ENCODE measurements at places on chromosomes 3 and 15. TPM values are rescaled to one million over a fixed set of nuclear protein-coding genes. Genes with fewer than 3 reads are reported as not detected.

The GLT8D1 gene
- 62.4 TPM for total RNA-seq

DNA sequence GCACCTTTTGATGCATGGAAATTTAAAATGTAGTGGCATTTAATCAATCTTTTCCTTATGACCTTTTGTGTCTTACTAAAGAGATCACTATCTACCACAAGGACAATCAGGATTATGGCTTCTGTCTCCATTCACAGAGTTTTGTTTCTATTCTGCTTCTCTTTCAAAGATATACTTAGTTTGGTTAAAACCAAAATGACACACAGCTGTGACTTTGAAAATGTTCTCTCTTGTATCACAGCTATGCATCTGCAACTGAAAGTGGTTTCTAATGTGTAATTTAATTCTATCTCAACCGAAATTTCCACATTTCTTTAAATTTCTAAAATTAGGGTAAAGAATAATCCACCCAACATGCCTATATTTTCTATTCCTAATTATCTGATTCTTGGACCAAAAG is 27.7 kb downstream of the HLTF start:
- no peak for DNase-seq

- DNase-seq = no peak
Observed at GRCh38 chr15:47773143-47773542, 55.8 kb downstream of the SEMA6D start.

GRCh38 chr15:63715818-63716217 is 117.9 kb downstream of the HERC1 start:
- no peak for DNase-seq

The GATA2 gene
- total RNA-seq = 7.5 TPM

The SYNM gene
- total RNA-seq = 9.3 TPM

- peak; percentile 36 for DNase-seq
Observed at GRCh38 chr3:102069211-102069662, 219.9 kb downstream of the NFKBIZ start.

The HTD2 gene
- total RNA-seq = 18.8 TPM

DNA sequence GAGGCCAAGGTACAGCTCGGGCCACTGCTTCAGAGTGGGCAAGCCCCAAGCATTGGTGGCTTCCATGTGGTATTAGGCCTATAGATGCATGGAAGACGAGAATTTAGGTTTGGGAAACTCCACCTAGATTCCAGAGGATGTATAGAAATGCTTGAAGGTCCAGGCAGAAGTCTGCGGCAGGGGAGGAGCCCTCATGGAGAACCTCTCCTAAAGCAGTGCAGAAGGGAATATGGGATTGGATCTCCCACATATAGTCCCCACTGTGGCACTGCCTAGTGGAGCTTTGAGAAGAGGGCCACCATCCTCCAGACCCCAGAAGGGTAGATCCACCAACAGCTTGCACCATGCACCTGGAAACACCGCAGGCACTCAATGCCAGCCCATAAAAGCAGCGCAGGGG is 48.1 kb upstream of the XXYLT1 start:
- DNase-seq = no peak

DNA sequence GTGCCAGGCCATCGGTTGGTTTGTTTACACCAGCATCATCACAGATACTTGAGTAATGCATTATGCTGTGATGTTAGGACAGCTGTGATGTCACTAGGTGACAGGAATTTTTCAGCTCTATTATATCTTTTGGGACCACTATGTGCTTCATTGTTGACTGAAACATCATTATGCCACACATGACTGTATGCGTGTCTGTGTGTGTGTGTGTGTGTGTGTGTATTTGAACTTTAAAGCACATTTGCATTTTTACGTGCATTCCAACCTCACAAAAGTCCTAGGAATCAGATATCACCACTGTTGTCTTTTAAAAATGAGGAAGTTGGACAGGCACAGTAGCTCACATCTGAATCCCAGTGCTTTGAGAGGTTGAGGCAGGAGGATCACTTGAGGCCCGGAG is 223.0 kb downstream of the TBL1XR1 start:
- no peak for DNase-seq

- DNase-seq = no peak
Observed at GRCh38 chr3:21599890-21600289, 151.1 kb downstream of the ZNF385D start.

DNA sequence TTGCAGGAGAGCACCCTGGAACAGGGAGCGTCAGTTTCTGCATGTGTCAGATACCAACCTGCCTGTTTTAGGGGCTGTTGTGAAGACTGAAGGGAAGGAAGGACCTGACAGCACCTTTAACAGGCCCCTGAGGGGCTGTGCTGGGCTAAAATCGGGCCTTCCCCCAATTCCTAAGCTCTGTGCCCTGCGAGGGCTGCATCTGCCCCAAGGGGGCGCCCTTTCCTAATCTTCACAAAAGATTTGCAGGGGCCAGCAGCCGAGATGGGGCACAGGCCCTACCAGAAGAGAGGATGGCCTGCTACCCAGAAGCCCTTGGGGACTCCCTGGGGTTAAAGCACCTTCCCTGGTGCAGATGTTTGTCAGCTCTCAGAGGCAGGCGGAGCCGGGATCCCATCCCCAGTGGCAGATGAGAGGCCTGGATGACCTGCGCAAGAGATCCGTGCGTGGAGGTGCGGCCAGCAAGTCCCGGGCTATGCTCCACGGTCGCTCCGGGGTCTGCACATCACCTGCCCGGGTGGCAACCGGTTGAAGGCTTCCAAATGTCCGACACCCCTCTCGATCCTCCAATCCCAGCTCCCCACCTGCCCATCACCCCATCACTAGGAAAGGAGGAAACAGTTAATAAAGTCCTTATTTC is 53.6 kb downstream of the RHCG start:
- DNase-seq = peak; percentile 48

DNA sequence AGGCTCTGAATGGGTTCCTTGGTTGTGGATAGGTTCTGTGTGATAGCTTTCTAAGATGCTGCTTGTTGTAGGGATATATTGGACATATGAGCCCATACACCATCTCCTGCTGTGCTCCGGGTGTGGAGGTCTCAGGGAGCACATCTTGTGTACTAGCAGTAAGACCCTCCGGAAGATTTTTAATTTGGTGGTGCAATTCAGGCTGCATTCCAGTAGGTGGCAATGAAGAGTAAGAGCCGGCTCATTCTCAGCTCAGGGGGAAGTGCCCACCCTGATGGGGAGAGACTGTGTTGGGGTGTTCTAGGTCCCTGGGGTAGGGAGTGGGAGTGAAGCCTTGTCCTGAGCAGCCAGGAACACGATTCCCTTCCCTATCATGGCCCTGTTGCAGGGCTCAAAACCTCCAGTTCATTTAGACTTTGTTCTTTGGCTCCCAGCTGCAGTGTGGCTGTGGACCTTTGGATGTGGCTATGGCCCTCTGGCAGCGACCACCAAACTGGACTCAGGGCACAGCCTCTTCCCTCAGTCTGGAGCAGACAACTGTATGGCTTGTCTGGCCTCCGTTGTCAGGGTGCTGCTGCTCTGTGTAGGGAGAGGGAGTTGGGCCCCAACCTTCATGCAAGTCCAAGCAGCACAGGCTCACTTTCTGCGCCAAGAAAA is 104.7 kb downstream of the UNC13C start:
- no peak for DNase-seq

GRCh38 chr15:63502137-63502766 is 2.1 kb upstream of the USP3 start:
- DNase-seq = no peak

GRCh38 chr15:98405013-98405412 is 243.3 kb upstream of the IGF1R start:
- no peak for DNase-seq

- no peak for DNase-seq
Observed at GRCh38 chr3:111473550-111473949, 68.4 kb upstream of the CD96 start.

DNA sequence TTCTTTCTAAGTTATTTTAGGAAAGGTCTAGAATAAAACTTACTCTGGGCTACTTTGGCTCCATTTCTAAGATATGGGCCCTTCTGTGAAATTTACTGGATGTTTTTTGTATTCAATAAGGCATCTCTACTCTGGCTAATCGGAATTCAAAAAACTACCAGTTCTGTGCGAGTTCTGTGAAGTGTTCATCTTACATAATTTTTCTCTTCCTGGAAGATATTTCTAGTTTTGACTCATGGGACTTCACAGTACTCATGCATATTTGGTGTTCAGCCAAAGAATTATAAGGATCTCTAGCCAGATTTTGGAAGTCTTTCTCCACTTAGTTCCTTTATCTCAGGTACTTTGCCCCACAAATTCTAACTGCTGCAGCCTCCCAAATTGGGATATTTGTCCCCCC is 46.4 kb upstream of the MBNL1 start:
- DNase-seq = no peak

The STRA6 gene
- 30.8 TPM for total RNA-seq

DNA sequence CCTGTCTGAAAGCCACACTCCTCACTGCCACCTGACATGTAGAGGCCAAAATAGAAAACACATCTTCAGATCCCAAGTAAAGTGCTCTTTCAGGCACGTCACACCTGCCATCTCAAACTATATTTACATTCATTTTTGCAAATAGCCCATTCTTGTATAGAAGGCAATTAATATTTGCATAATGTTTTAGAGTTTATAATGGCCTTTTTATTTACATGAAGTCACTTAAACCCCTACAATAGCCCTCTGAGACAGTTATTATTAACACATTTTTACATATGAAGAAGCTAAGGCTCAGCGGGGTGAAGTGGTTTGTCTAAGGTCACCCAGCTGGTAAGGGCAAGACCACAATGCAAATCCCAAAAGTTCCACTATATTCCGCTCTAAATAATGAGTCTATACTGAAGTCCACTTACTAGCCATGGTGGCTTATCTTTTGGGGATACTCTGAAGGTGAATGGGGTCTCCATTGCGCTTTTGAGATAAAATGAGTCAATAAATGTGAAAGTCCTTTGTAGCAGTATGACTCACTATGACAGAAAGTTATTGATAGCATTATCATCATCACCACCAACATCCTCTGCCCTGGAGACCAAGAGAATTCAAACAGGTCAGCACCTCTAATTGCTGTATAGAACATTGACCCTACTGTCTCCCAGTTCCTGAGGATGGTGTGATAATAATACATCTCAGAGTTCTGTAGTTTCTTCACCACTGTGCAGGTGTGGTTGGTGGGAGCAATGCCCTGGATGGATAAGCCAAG is 155.9 kb upstream of the BCL6 start:
- no peak for DNase-seq

DNA sequence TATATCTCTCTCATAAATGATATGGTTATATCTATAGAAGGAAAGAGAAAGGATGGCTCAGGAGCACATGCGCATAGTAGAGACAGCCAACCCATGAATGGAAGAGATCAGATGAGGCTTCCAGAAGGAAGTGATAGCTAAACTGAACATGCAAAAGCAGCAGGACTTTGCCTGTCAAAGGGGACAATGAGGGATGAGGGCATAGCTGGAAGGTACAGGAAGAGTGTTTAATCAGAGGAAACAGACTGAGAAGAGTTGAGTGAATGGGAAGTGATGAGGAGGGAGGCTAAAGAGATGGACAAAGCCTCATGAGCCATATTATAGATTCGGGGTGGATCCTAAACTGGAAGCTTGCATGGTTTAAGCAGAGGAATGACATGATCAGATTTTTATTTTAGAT is 26.5 kb upstream of the VEPH1 start:
- DNase-seq = no peak

The PYDC2 gene
- not detected for total RNA-seq

- no peak for DNase-seq
Observed at GRCh38 chr15:87293031-87293430, 963.5 kb downstream of the NTRK3 start.

DNA sequence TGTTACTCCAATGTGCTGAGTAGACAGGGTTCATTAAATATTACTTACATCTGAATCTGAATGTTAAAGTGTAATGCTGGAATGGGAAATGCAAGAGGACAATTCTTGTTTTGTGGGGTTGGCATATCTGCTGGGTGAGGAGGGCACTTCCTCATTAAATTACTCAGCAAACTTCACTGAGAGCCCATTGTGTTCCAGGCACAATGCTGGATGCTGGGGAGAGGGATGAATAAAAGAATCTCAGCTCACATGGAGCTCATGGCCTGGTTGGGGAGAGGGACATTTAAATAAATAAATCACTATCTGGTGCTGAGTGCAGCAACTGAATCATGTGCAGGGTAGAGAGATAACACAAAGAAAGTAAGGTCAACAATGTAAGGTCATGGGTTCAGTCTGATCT is 199.2 kb upstream of the CFAP20DC start:
- DNase-seq = no peak

DNA sequence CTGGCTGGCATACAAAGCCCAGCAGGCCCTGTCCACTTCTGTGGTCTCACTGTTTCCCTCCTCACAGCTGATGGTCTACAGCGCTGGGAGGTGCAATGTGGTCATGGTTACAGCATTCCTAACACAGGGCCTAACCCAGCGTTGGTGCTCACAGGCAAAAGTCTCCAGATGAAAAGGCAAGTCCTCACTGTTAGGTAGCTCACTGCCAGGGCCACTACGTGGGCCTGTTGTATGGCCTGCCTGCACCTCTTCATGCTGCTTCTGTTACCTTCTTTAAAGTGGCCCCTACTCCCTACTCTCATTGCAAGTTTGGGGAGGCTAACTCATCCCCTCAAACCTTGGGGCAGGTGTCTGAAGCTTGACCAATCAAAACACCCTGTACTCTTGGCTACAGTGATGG is 31.3 kb downstream of the CCDC13 start:
- no peak for DNase-seq

The SATB1 gene
- 15.4 TPM for total RNA-seq

The SLC38A3 gene
- total RNA-seq = not detected

GRCh38 chr15:42010434-42010833 is 10.4 kb downstream of the PLA2G4E start:
- peak; percentile 29 for DNase-seq

The PLA2G4D gene
- not detected for total RNA-seq

DNA sequence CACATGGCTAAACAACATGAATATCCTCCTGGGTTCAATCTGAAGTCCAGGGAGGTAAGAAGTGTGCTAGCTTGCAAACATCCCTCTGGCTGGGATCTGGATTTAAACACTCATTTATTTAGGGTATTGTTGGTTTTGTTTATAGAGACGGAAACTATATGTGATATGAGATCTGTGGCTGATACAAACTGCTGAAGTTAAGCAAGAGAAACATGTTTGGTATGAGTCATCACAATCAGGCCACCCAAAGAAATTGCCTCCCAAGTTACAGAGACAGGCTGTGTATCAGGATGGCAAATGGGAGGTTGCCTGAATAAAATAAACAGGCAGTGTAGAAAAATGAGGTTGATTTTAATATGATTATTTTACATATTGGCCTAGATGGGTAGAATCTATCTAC is 562.1 kb downstream of the IGSF11 start:
- DNase-seq = peak; percentile 16

DNA sequence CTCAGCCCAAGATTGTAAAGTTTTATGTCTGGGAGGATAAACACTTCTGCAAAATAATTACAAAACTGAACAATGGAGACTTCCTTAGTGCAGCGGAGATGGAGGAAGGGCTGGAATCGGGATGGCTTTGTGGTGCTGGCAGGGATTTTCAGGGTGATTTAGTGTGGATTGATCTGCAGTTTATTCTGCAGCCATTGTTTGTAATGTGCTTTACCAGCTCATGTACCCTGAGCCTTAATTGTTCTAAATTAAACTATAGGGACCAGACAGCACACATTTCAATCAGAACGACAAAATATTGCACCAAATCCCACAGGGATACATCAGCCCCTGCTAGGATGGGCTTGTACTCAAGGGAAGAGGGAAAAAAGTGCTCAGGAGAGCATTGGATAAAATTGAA is 103.2 kb upstream of the ONECUT1 start:
- DNase-seq = no peak

- DNase-seq = no peak
Observed at GRCh38 chr3:101512396-101512645, 691 bp downstream of the SENP7 start.
